Central memory CD4-positive, alpha-beta T cell (primary cell): ENCODE measurements at places on chromosomes 6 and 20.

DNA sequence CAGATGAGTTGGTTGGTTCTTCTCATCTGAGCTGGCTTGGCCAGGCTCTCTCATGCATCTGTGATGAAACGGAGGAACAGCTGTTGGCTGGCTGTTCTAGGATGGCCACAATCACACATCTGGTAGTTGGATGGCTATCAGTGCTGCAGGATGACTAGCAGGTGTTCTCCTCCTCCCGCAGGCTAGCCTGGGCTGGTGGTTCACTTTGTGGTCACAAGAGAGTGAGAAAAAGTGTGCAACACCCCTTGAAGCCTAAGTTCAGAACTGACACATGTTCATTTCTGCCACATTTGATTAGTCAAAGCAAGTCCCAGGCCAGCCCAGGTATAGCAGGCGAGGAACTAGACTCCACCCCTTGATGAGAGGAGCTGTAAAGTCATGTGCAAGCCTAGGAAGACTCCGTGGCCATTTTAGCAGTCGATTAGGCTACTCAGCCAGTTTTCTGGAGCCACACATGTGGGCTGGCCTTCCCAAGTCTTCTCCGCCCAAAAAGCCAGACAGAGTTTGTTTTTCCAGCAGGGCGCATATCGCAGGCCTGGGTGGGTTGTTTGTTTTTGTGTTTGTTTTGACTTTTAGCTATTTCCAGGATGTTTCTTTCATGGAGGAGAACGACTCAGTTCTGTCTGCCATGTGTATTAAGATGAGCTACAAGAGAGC, 120.8 kb downstream of the ISM1 start:
- DNase-seq = no peak

DNA sequence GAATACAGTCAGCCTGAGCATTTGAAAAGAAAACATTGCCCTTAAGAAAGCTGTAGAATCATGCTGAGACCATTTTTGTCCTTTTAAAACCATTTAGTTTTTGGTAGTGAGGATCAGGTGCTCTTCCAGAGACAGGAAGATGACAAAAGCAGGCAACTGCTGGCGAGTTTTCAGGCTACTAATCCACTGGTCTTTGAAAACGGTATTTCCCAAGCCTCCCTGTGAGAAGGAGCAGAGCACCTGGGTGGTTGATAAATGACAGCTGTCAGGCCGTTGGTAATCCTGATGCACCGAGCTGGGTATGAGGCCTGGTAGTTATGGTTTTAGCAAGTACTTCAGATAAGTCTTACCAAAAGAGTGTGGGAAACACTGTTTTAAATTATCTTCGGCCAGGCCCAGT, 10.1 kb upstream of the SEC63 start:
- DNase-seq = no peak

- no peak for DNase-seq
These were observed 310.2 kb upstream of the AGPAT4 start for GRCh38 chr6:161584051-161584450.

DNA sequence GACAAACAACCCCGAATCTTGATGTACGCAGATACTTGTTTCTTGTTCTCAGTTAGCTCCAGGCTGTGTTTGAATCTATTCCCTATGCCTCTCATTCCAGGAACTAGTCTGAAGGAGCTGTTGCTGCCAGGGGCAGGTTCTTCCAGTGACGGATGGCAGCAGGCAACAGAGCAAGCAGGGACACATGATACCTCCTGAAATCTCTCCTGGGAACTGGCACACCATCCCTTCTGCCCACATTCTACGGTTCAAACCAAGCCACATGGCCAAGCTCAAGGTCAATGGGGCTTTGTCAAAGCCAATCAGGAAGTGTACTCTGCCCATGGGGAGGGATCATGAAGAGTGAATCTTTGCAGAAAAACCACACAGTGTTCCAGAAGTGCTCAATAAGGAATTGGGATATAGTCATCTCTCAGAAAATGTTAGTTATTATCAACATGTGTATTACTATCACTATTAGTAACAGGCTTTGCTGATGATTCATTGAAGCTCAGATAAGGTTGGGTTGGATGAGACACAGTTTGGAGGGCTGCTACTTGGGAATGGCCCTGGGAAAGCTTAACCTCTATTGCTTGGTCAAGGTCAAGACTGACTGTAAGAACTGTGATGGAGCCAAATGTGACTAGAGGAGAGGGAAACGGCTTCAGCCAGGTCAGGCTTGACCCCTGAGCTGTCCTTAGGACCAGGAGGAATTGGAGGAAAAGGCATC, 454.9 kb downstream of the PTPRT start:
- no peak for DNase-seq

GRCh38 chr20:62886709-62887058, 25.1 kb upstream of the TCFL5 start:
- no peak for DNase-seq

DNA sequence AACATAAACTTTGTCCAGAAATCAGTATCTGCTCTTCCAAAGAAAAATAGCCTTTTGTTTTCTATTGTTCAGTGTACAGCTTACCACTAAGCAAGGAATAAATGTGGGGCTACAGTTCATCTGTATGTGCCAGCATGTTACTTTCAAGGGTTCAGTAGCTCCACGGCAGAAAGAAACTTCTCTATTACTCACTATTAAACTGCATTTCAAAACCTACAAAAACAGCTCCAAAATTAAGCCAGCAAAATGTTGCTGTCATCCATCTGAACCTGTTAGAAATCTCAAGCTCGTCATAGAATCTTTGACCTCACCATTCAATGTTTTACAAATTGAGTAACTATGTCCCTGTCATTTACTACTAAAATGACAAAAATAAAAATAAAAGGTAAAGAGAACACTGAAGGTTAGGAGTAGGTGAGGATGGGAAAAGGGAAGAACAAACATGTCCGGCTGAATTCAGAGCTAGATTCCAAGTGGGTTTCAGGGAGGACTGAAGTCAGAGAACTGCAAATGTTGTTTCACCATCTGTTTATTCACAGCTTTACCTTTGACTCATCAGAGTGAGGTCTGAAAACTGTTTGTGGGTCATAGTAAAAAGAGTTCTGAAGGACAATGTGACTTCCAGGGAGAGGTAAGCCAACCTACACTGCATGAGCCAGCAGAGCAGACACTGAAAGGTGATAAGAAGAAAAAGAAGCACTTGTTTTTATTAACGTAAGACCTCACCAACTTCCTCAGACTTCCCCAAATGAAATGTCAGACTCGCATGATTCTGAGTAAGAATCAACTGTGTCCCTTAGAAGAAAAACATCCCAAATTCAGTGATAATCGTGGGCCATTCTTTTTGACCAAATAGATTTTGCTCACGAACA, 62.0 kb downstream of the ATXN1 start:
- no peak for DNase-seq

DNA sequence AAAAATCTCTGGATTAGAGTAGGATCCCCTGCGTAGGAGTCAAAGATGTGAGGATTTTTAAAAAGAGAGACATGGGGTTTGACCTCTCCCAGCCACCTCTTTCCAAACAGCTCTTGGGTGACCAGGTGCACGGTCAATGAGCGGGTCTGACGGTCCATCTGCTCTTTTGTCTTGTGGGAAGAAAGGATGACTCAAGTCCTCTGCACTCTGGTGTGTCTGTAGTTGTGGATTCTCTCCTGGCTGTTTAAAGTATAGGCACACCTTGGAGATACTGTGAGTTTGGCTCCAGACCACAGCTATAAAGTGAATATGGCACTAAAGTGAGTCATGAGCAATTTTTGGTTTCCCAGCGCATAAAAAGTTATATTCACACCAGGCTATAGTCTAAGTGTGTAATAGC, 209.8 kb downstream of the BMP7 start:
- no peak for DNase-seq

DNA sequence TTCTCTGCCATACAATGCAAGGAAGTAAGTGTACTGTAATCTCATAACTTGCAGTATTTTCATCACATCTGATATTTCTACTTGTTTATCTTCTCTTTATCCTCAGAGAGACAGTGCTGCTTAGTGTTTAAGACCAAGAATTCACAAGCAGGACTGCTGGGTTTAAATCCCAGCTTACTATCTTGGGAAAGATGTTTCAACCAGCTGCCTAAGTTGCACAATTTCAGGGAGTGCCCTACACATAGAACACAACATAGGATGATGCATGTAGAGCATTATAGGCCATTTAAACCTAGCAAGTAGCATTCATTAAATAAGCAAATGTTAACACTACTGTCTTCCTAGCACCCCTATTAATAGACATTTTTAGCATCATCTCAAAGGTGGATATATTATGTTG, 205.2 kb upstream of the CEP162 start:
- no peak for DNase-seq

- no peak for DNase-seq
These were observed 109.0 kb upstream of the SUPT3H start for GRCh38 chr6:45486736-45487135.

DNA sequence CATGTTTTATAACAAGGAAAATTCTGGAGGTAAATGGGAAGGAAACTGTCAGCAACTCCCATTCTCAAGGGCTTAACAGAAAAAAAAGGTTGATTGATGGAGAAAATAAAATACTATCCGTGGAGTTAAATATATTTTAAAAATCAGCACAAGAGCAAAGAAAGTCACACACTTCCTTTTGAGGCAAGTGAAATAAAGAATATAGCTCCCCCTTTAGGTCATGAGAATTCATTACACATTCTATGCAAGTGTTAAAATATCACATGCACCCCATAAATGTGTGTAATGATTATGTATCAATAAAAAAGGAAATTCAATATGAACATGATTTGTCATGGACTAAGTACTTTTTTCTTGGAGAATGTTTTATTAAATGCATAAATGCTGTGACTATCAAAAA, 349.2 kb downstream of the TPBG start:
- no peak for DNase-seq

- DNase-seq = no peak
These were observed 6.3 kb downstream of the XKR7 start for GRCh38 chr20:31974296-31974695.

- no peak for DNase-seq
These were observed 305.8 kb downstream of the CDH26 start for GRCh38 chr20:60263725-60264709.

GRCh38 chr6:158031381-158032353, 50.0 kb downstream of the SYNJ2 start:
- DNase-seq = no peak

DNA sequence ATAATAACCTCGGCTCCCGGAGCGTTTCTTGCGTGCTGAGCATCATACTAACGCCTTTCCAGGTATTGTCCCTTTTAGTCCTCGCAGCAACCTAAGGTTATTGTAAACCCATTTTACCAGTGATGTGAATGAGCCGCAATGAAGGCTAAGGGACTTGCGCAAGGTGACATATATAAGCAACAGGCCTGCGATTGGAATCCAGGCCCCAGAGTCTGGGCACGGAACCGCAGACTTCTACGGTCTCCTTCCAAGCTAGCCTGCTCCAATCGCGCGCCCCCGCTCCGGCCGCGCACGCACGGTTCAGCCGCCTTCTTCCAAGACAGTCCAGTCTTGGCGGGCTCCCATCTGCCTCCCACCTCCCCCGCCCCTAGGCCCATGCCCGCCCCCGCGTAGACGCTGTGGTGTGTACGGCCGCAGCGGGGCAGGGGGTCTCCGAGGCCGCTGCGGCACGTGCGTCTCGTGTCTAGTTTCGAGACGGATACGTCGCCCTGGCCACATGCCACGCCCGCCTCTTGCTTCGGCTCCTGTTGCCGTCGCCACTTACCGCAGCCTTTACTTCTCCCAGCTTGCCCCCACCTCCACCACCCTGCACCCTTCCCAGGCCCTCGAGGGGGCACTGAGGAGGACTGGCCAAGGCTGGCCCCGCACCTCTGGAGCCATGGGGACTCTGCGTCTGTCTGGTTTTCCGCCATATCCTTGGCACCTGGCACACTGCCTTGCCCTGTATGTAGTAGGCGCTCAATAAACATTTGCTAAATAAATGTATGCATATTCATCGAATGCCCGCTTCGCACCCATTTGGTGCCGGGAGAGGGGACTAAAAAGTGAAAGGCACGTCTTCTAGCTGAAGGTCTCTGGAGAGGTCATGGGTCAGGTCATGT, 855 bp upstream of the GFOD1 start:
- no peak for DNase-seq

GRCh38 chr6:156562019-156562418, 215.2 kb upstream of the ARID1B start:
- no peak for DNase-seq

DNA sequence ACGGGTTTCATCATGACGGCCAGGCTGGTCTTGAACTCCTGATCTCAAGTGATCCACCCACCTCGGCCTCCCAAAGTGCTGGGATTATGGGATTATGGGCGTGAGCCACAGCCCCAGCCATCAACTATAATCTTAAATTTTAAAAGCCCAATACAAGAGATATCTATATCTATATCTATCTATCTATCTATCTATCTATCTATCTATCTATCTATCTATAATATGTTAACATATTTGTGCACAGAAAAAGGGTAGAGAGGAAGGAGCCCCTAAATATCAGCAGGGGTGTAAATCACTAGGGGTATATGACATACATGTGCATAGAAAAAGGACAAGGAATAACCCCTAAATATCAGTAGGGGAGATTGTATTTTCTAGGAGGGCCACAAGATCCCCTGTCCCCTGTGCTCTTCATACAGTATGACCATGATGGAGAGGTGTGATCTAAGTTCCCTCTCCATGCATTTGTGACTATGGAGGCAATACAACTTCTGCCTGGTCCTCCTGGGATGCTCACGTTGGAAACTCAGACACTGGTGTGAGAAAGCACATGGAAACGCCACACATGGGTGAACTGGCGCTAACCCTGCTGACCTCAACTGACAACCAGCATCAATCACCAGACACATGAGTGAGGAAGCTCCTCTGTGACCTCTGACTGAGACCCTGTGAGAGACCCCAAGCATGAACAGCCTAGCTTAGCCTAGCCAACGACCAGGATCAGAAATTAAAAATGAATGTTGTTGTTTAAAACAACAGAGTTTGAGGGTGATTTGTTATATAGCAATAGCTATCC, 1.2 kb upstream of the SPATS1 start:
- no peak for DNase-seq

- no peak for DNase-seq
These were observed 49.6 kb upstream of the PTPRK start for GRCh38 chr6:128569732-128570679.

- DNase-seq = no peak
These were observed 1.1 kb downstream of the PERP start for GRCh38 chr6:138105880-138106664.

- DNase-seq = no peak
These were observed 10.5 kb upstream of the PTGIS start for GRCh38 chr20:49578436-49578835.

GRCh38 chr20:25136643-25137559, 55.0 kb upstream of the VSX1 start:
- no peak for DNase-seq

DNA sequence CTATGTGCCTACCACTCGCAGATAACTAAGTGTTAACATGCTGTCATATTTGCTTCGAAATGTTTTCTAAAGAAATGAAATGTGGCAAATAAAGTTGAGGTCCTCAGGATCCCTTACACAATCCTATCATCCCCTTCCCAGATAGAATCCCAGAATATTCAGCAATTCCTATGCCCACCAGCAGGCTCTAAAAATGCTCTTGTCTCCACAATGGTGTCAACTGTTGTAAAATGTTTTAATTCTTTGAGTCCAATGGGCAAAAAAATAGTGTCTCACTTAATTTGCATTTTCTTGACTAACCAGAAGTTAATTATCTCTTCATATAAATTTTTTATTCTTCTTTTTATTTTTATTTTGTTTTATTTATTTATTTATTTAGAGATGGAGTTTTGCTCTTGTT, 103.9 kb upstream of the MAP7 start:
- no peak for DNase-seq

GRCh38 chr6:32131439-32131948, 1.4 kb upstream of the FKBPL start:
- DNase-seq = no peak
